BJ (cell line): ENCODE measurements at places on chromosomes 7 and 10.

GRCh38 chr10:133259602-133259989 lies 17.1 kb downstream of the ADAM8 start:
- DNase-seq, result no peak

DNA sequence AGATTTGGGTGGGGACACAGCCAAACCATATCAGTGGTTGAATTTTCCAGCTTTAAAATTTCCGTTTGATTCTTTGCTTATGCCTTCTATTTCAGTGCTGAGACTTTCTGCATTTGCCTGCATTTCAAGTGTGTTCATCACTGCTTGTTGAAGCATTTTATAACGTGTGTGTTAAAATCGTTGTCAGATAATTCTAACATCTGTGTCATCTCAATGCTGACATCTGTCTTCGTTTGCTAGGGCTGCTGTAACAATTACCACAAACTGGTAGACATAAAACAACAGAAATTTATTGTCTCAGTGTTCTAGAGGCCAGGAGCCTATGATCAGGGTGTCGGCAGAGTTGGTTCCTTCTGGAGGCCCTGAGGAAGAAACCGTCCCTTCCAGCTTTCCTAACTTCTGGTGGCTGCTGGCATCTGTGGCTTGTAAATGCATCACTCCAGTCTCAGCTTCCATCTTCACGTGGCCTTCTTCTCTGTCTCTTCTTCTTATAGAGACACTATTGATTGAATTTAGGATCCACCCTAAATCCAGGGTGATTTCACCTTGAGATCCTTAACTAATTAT lies 71.1 kb upstream of the SDK1 start:
- no peak for DNase-seq

DNA sequence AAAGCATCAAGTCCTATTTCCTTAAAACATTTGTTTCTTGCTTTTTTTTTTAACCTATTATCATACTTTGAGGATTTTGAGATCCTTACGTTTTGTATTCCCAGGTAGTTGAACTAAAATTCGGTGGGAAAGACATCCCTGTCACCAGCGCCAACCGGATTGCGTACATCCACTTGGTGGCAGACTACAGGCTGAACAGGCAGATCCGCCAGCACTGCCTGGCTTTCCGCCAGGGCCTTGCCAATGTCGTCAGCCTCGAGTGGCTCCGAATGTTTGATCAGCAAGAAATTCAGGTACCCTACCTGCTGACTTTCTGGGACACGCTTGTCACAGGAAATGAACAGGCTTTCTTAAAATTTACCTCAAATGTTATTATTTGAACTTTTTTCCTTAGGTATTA lies 83.0 kb upstream of the DNAJB6 start:
- DNase-seq, result no peak

- no peak for DNase-seq
Observed at GRCh38 chr10:112658900-112659638, 212.1 kb downstream of the VTI1A start.

GRCh38 chr10:89115876-89116627 lies 91.1 kb downstream of the CH25H start:
- DNase-seq, result no peak

GRCh38 chr7:88316456-88316855 lies 9.8 kb upstream of the STEAP4 start:
- no peak for DNase-seq

GRCh38 chr10:14916600-14916999 lies 37.3 kb downstream of the DCLRE1C start:
- DNase-seq, result no peak

DNA sequence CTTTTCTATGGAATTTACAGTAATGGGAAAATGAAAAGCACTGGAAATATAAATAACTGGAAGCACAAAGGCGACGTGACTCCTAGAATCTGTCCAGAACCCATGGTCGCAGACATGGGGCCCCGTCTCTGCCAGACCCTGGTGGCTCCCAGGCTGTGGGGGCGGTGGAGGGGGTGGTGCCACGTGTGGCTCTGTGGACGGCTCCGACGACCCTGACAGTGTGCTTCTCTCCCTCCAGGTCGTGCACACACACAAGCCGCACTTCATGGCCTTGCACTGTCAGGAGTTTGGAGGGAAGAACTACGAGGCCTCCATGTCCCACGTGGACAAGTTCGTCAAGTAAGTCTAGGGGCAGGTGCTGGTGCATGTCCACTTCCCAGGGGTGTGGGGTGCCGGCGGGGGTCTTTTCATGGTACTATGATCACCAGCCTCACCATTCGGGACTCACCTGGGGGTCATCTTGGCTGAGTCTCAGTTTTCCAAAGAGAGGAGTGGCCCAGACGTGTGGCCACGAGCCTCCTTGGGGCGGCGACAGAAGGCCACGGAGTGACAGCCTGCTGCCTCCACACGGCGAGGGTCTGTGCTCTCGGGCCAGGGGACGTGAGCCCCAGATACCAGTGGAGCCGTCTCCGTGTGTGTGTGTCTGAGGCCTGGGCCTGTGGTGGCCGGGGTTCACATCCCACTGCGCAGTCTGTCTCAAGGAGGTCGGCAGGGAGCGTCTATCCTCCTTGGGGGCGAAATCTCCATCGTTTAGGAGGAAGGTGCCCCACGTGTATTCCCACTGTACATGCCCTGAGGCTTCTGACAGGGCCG lies 108.2 kb downstream of the INPP5A start:
- no peak for DNase-seq

- DNase-seq, result no peak
Observed at GRCh38 chr10:34711500-34711899, 103.6 kb downstream of the PARD3 start.

DNA sequence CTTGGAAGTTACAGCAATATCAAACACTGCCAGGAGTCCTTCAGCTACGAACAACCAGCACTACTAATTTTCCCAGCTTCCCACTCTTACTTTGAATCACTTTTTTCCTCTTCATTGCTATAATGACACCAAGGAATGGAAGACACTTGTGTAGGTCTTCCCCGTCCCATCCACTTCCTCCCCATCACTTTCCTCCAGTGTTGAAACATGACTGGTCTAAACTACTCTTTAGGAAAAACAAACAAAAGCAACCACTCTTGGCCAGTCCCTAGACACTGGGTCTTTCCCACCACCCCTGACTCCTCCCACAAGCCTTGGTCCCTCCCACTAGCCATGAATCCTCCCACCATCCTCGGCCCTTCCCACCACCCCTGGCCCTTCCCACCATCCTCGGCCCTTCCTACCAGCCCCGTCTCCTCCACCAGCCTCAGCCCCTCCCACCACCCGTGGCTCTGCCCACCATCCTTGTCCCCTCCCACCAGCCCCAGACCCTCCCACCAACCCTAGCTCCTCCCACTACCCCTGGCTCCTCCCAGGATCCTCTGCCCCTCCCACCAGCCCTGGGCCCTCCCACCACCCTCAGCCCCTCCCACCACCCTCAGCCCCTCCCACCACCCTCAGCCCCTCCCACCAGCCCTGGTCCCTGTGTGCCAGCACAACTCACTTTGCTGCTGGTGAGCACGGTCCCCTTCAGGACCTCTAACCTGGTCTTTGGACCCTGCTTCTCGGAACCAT lies 68.5 kb downstream of the CXCL12 start:
- no peak for DNase-seq

GRCh38 chr10:59678884-59679301 lies 30.8 kb downstream of the SLC16A9 start:
- no peak for DNase-seq

- no peak for DNase-seq
Observed at GRCh38 chr7:29500719-29501118, 62.9 kb upstream of the PRR15 start.

GRCh38 chr10:80104066-80104926 lies 25.8 kb downstream of the TMEM254 start:
- DNase-seq, result peak; percentile 83

GRCh38 chr7:21967598-21968003 lies 21.9 kb upstream of the CDCA7L start:
- no peak for DNase-seq

- peak; percentile 37 for DNase-seq
Observed at GRCh38 chr10:29849126-29849833, 210.1 kb downstream of the JCAD start.

- DNase-seq, result no peak
Observed at GRCh38 chr7:22996470-22996869, 17.5 kb downstream of the HYCC1 start.

- no peak for DNase-seq
Observed at GRCh38 chr10:92604841-92605240, 11.9 kb downstream of the KIF11 start.

DNA sequence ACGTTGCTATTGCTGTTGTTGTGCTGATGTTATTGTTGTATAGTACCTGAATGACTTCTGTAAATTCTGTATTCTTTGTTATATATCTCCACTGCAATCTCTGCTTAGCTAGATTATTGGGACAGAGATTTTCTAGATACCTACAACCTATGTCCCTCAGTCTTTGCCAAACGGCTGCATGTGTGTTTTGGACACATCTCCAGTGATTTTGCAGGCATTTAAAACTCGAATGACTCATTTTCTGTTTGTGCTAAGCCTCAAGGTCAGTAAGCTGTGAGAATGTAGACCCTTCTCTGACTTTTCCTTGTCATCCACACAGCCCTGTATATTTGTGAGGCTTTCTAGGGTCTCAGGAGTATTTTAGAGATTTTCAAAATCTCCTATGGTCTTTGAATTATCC lies 410.7 kb downstream of the POM121L12 start:
- no peak for DNase-seq

DNA sequence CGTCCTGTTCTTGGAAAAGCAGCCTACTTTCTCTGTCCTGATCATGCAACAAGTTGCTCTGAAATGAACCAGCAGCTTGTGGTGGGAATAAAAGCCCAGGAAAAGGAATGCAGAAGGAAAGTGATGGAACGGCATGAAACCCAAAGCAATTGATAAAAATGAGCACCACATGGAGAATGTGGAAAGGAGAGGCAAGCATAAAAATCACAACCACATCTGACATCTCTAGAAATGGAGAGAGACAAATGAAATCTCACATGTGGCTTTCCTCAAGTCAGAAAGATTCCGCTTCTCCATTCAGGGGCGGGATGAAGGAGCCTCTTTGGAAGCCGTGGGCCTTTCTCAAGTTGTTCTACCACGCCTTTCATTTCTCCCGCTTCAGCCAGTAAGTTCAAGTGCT lies 631.7 kb upstream of the GALNT17 start:
- DNase-seq, result no peak

- DNase-seq, result peak; percentile 97
Observed at GRCh38 chr10:124340033-124340760, 78.5 kb downstream of the OAT start.

GRCh38 chr10:43078175-43078985 lies 1.5 kb downstream of the RET start:
- DNase-seq, result no peak

GRCh38 chr10:131819241-131820072 lies 81.4 kb upstream of the PPP2R2D start:
- no peak for DNase-seq

DNA sequence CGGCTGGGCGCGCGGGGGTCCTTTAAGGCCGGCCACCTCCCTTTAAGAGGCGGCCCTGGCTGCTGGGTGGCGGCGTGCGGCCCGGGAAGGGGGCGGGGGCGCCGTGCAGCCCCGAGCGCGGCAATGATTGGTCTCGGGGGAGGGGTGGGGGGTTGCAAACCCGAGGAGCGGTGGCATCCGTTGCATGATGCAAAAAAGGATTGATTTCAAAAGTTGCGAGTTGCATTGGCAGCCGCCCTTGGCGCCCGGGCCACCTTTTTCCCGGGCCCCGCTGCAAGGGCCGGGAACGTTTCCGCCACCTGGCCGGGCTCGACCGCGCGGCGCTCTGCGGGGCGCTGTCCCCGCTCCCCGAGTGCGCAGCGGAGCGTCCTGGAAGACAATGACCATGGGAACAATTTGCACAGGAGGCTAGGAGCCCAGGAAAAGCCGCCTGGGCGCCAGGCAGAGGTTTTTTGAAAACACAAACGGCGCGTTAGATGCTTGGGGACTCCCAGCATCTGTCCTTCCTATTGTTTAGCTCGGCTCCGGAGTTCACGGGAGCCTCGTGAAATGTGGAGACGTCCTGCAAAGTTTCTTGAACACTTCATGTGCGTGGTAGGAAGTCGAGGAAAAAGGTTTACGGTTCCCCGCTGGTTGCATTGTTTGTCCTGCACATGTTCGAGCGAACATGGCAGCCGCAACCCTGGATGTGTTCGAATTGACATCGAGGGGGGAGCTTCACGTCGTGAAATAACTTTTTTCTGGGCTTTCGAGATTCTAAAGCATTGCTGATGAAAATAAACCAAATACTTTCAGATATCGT lies at the start of gene SEPHS1:
Gene SEPHS1 (minus strand): TSS at position 78 of the 802 bp plus-strand sequence. CDS start 3,343 bp downstream, outside the sequence.
- no peak for DNase-seq

DNA sequence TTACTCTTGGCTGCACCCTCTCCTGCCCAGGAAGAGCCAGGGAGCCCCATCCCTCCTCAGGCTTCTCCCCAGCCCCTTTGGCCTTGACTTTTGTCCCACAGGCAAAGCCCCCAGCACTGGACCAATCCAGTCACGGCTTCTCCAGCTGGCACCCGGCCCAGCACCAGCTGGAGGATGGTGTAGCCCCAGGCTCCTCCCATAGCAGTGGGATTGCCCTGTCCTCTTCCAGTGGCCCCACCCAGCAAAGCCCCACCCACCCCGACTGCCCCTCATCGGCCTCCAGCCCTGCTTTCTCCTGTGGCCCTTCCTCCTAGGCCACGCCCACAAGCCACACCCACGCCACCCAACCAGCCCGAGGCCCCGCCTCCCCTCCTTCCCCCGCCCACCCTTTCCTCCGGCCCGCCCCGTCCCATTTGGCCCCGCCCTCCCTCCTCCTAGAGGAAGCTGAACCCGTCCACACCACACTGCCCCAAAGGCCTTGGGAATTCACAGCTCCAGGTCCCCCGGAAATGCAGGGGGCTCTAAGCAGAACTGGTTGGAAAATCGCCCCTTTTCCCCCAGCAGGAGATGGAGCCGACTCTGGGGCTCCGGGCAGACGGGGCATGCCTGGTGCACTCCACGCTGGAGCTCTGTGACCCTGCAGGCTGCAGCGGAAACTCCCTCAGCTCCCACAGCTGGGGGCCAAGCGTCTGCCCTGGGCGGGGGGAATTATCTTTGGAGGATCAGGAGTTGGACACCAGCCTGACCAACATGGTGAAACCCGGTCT lies 25.2 kb downstream of the GET4 start:
- DNase-seq, result peak; percentile 12

DNA sequence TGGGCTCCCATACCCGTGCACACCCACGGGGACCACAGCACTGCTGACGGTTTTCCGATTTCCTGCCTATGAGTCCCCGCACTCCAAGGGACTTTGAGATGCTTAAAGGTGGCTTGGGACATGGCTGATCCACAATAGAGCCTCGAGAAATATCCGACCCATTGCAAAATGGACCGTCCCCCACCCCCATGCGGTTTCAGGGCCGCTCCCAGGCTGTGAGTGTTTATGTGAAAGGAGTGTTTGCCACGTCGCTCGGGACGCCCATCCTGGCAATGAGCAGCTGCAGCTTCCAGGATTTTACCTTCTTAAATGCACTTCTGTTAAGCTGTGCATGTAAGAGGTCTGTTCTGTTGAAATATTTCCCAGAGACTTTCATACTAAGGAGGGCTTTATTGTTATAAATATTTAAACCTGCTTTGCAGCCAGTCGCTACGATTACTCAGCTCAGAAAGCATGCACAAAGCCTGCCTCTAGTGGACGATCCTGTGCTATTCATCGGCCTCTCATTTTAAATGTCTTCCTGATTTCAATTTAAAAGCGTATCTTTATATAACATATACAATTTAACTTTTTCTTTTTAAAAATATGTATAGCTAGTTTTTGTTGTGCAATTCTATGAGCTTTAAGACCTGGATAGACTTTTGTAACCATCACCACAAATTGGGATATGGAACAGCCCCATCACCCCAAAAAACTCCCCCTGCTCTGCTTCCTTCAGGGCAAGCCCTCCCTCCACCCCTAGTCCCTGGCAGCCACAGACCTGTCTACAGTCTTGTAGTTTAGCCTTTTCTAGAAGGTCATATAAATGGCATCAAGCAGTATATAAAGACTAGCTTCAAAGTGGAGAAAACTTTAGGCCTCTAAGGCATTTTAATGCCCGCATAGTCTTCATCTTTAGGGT lies 418.3 kb downstream of the PAXIP1 start:
- DNase-seq, result no peak

- no peak for DNase-seq
Observed at GRCh38 chr7:122219253-122219865, 75.3 kb upstream of the AASS start.
